ENCODE measurements at places on chromosomes 13 and 19.

DNA sequence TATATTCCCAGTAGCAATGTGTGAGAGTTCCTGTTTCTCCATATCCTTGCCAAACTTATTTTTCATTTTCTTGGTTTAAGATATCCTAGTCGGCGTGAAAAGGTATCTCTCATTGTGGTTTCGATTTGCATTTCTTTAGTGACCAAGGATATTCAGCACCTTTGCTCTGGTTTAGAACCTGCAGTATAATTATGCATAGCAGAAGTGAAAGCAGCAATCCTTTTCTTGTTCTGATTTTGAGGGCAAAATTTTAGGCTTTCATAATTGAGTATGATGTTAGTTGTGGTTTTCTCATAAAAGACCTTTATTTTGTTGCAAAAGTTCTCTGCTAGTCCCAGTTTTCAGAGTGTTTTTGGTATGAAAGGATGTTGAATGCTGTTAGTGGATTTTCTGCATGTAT is 491.0 kb downstream of the FGF9 start:
- DNase-seq, result no peak

- DNase-seq, result no peak
Observed at GRCh38 chr19:49704888-49705642, 14.1 kb downstream of the CPT1C start.

GRCh38 chr13:87080100-87080779 is 590.9 kb upstream of the SLITRK5 start:
- no peak for DNase-seq

DNA sequence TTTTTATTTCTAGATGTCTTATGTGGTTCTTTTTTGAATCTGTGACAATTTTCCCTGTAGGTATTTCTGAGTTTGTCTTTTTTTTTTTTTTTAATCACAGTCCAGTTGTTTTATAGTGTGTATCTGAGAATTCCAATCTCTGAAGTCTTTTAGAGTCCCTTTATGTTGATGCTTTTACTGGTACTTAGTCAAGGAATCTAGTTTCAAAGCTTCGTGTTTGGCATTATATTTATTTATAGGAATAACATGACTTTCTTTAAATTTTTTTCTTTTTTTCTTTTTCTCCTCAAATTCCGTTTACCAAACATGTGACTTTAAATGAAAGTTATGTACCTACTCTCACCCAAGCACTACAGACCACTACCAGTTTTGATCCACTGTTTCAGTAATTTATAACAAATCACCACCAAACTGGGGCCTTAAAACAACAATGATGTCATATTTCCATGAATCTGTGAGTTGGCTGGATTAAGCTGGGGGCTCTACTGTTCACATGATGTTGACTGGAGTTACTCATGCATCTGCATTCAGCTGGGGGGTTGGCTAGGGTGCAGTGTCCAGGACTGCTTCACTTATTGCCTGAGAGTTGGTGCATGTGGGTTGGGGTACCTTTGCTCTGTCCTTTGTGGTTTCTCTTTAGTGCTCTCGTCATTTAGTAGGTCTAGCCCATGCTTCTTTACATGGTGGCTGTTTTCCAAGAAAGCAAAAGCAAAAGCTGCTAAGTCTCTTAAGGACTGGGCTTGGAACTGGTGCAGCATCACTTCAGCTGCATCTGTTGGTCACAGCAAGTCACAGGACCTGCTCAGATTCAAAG is 22.3 kb downstream of the KCTD4 start:
- DNase-seq, result peak; percentile 46

DNA sequence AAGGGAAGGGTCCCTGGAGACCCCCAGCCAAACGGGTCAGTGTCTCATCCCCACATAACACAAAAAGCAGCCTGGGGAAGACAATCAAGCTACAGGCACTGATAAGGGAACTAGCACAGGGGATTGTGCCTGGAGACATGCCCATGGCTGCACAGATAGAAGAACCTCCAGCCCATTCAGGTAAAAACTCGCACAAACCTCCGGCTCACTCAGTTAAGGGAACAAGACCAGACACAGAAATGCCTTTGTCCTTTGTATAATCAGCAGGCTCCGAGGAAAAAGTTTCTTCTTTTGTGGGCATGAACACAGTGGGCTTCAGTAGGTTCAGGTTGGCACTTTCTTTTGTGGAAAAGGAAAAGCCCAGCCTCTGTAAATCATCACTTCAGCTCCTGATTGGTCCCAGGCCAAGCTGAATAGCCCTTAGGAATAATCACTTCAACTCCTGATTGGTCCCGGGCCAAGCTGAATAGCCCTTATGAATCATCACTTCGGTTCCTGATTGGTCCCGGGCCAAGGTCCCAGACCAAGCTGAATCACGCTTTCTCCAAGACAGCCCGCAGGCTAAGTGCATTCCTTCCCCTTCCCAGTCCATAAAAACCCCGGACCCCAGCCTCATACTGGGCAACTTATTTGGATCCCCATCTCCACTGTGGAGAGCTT is 5.0 kb upstream of the ZNF230 start:
- DNase-seq, result no peak

GRCh38 chr19:42226886-42227285 is 6.8 kb downstream of the ZNF526 start:
- DNase-seq, result no peak

DNA sequence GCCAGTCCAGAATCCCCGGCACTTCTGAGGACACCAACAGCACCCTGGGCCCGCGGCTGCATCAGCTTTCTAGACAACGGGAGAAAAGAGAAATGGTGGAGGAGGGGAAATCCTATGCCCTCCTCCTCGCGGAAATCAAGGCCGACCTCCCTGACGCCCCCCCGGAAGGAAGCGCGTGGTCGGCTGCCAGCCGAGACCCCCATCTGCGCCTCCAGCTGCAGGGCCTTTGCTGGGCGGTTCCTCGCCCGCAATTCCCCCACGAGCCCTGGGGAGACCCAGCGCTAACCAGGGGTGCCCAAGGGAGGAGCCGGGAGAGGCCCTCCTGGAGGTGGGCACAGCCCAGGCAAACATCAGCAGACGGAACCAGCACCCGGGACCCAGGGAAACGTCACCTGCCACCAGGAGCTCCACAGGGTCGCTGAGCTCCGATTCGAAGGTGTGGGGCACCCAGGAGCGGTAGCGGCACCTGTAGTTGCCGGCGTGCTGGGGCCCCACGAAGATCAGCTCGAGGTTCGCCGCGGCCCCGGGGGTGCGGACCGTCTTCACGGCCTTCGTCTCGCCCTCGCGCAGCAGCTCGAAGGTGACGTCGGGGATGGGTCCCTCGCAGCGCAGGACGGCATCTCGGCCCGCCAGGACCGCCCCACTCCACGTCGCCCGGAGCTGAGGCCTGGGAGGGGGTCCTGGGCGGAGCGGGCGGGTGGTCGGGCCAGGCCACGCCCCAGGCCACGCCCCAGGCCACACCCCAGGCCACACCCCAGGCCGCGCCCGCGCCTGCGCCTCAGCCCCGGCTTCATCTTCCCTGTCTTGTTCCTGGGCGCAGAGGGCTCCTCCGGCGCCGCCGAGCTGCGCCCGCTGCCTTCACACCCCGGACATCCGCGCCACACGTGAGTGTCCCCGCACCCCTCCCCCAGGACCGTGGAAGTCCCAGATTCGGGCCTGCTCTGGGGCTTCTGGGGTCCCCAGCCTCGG is 6.0 kb downstream of the A1BG start:
- DNase-seq, result peak; percentile 25

- DNase-seq, result peak; percentile 47
Observed at GRCh38 chr19:3360421-3361383, 5.7 kb upstream of the NFIC start.

DNA sequence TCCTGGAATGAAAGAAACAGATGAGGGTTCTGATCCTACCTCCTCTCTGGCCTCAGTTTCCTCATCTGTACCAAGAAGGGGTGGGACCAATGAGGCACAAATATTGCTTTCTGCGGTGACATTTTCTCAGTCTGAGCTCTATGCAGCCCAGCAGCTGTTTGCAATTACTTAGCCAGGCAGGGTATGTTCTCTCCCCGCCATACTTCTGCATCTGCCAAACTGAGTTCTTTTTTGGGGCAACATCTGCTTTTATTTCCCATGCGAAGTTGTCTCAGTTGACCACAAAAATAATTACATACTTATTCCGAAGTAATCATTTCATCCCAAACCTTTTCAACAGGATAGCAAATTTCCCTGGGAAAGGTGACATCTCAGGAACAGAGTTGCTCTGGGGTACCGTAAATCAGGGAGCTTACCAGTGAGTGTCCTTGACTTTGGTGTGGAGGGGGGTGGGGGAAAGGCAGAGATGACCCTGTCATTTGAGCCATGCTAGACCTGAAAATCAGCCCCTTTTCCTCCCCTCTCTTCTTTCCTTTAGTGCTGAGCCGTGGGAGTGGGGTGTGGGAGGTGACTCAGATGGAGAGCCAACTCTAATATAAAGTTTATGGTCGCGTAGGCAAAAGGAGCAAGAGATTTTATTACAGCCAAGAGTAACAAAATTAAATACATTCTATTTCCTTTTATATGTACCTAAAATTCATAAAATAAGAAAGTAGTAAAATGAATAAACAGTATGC is 165.7 kb upstream of the KL start:
- no peak for DNase-seq

- DNase-seq, result no peak
Observed at GRCh38 chr13:86368924-86369323, 569.7 kb upstream of the SLITRK6 start.

- DNase-seq, result no peak
Observed at GRCh38 chr13:36713887-36714286, 40.1 kb downstream of the SERTM1 start.

DNA sequence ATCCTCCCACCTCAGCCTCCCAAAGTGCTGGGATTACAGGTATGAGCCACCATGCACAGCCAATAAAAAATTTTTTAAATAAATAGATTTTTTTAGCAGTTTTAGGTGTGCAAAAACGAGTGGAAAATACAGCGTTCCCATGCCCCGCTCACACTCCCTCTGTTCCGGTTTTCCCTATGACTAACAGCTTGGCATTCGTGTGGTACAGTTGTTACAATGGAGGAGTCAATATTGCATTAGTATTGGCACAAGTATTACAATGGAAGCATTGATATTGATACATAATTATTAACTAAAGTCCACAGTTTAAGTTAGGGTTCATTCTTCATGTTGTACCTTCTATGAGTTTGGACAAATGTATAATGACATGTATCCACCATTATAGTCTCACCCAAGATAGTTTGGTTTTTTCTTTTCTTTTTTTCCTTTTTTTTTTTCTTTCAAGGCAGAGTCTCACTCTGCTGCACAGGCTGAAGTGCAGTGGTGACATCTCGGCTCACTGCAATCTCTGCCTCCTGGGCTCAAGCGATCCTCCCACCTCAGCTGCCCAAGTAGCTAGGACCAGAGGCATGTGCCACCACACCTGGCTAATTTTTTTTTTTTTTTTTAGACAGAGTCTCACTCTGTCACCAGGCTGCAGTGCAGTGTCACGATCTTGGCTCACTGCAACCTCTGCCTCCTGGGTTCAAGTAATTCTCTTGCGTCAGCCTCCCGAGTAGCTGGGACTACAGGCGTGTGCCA is 15.4 kb upstream of the RAB20 start:
- DNase-seq, result no peak

- DNase-seq, result no peak
Observed at GRCh38 chr13:51162701-51163100, 51.6 kb upstream of the C13orf42 start.

DNA sequence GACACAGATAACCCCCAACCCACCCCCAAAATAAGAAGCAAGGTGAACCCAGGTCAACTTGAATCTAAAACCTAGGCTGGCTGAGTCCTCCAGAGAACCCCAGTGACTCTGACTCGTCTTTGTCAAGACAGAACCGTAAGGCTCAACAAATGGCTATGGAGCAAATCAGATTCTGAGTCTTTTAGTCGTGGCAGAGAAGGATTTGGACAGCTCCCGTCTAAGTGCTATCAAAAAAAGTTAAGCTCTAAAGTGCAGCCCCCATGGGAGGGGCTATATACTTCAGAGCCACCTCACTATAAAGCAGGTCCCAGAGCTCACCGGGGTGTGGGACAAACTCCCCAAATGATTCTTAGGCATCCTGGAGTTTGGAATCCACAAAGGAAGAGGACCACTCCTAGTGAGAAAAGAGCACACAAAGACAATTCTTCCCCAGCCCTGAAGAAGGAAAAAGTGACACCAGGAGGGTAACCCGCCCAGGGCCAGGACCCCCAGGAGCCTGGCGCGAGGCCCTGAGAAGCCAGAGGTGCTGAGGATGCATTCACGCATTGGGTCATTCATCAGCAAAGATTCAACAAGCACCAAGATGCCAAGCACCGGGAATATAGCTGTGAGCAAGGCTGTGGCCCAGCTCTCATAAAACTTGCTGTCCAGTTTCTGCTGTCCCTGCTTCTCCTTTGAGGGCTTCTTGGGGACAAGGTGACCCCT is 25.4 kb upstream of the C13orf42 start:
- no peak for DNase-seq

- no peak for DNase-seq
Observed at GRCh38 chr13:100860866-100861265, 186.3 kb upstream of the TMTC4 start.

- DNase-seq, result peak; percentile 43
Observed at GRCh38 chr19:19342086-19343015, 21.7 kb downstream of the MAU2 start.

GRCh38 chr19:33674626-33675367 is 53.0 kb downstream of the CHST8 start:
- DNase-seq, result no peak

GRCh38 chr19:30909216-30909615 is 440.0 kb downstream of the TSHZ3 start:
- no peak for DNase-seq

All from endothelial cell of umbilical vein (primary cell).